Activated CD4-positive, CD25-positive, alpha-beta regulatory T cell treated with anti-CD3 and anti-CD28 coated beads, Interleukin-2, amount 50 U/mL, for 72 hours (primary cell): ENCODE measurements at places on chromosomes 7 and 10.

GRCh38 chr10:3538656-3539531, 246.1 kb downstream of the KLF6 start:
- no peak for DNase-seq

- no peak for DNase-seq
These were observed 257.0 kb upstream of the MINDY3 start for GRCh38 chr10:16117305-16117695.

DNA sequence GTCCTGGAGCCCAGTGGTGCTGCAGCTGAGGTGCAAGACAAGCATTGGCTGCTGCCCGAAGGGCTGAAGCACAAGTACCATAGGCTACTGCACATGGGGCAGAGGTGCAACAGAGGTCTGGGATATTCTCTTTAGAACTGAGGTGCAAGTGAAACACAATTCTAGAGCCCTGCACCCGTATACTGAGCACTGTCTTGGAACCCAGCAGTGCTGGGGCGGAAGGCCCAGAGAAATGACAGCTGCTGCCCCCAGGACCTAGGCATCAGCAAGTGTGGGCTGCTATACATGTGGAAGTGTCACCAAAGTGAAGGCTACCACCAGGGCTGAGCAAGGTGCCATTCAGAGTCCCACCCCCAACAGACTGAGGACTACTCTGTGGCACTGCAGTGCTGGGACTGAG, 393.6 kb upstream of the STEAP1 start:
- DNase-seq, result no peak

GRCh38 chr10:50326757-50327701, 75.7 kb upstream of the ASAH2 start:
- no peak for DNase-seq

- DNase-seq, result no peak
These were observed 13.0 kb upstream of the TRPV6 start for GRCh38 chr7:142898377-142899170.

GRCh38 chr10:22621726-22622125, 92.7 kb downstream of the PIP4K2A start:
- DNase-seq, result no peak

- no peak for DNase-seq
These were observed 172.8 kb upstream of the CXCL12 start for GRCh38 chr10:44557596-44558191.

DNA sequence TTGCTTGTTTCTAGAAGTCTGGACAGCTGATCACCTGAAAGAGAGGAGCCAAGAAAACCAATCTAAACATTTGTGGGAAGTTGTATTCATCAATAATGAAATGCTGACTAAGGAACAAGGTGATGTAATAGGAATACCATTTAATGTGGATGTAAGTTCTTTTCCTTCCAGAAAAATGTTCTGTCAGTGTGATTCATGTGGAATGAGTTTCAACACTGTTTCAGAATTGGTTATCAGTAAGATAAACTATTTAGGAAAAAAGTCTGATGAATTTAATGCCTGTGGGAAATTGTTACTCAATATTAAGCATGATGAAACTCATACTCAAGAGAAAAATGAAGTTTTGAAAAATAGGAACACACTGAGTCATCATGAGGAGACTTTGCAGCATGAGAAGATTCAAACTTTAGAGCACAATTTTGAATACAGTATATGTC, 39.8 kb upstream of the ZNF37A start:
- no peak for DNase-seq

DNA sequence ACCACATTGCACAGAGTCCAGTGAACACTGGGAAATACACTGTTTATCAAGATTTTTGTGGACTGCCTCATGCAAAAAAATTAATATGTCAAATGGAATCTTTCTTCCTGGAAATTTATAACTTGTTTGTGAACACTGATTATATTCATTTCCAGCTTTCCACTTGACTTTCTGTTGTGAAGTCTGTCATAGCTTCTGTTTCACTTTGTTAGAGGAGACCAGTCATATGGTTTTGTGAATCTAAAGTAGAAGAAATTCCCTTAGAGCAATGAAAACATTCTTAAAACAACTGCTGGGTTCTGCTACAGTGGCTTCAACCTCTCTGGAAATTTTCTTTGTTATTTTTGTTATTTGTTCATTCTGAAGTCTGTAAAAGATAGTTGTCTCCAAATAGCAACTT, 349.5 kb upstream of the NFE2L3 start:
- no peak for DNase-seq

GRCh38 chr7:103141753-103142404, 7.0 kb downstream of the NAPEPLD start:
- no peak for DNase-seq

- DNase-seq, result no peak
These were observed 62.1 kb upstream of the AQP1 start for GRCh38 chr7:30849565-30849964.

- no peak for DNase-seq
These were observed 228.9 kb upstream of the HABP2 start for GRCh38 chr10:113323985-113324384.
